ENCODE measurements at places on chromosomes 12 and 14.

DNA sequence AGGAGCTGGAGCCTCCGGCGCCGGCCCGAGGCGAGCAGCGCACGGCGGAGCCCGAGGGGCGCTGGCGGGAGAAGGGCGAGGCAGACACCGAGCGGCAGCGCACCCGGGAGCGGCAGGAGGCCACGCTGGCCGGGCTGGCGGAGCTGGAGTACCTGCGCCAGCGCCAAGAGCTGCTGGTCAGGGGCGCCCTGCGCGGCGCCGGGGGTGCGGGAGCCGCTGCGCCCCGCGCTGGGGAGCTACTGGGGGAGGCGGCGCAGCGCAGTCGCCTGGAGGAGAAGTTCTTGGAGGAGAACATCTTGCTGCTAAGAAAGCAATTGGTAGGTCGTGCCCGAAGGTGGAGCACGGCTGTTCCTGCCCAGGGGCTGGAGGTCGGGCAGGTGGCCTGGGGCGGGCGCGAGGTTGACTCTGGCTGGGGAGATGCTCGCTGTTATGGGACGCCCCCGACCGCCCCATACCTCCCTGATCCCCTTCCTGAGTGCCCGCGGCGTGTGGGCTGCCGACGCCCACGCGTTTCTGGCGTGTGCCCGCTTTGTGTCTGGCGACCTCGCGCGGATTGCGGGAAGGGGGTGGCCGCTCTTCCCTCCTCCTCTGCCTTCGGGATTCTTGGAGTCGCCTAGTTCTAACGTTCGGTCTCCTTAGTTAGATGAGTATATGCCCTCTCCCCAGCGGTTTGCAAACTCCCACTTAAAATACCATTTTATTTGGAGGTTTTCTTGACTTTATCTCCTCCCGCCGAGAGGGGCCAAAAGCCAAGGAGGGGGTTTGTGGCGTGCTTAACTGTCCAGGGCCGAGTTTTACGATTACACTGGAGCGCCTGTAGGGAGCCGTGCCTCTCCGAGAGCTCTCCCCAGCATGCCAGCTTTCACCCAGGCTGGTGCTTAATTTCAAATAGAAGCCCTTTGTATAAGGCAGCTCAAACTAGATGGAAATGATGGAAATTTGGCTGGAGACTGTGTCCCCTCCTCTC, 752 bp downstream of the DACT1 start:
- peak; percentile 44 for DNase-seq

GRCh38 chr14:44286201-44286600, 220.9 kb downstream of the FSCB start:
- DNase-seq, result no peak

DNA sequence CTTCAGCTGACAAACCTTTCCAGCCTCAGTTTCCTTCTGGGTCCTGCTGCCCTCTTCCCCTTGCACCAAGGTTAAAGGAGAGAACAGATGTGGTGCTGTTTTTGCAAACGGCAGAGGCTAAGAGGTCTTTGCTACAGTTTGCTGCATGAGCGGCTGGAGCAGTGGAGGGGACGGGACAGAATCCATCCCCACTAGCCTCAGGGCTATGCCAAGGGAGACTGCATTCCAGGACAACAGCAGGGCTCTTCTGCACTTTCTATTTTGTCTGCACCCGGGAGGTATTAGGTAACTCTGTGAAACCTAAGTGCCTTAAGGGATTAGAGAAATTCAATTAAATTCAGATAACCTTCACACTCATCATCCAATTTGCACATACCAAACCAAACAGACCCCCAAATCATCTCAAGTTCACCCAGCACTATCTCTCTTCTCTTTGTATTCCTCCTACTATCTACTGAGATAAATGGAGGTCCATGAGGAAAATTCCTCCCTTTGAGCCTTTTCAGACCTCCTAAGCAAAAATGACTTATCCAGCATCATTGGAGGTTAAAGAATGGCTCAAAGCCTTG, 103.8 kb upstream of the VRK1 start:
- DNase-seq, result no peak

DNA sequence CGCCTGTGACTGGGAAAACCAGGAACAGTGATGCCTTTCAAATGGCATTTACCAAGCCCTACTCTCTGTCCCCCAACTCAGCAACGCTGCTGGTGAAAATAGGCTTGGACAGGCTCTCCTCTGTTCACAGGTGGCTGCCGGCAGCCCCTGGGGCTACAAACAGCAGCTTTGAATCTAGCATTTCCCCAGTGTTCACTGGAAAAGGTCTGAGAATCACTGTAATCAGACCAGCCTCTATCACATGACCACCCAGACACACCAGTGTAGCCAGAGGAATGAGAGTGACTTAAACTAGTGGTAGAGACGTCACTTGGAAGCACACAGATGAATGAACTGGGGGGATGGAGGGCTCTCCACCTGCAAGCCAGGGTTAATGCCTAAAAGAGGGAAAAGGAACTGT, 151.8 kb downstream of the FOXN3 start:
- DNase-seq, result no peak

- no peak for DNase-seq
These were observed 8.6 kb upstream of the SNAPC1 start for GRCh38 chr14:61753631-61754030.

- peak; percentile 76 for DNase-seq
These were observed 181.5 kb upstream of the SYT1 start for GRCh38 chr12:78683031-78683430.

GRCh38 chr14:67529947-67530935, 2.8 kb upstream of the PLEKHH1 start:
- DNase-seq, result no peak

GRCh38 chr12:82673698-82674097, 13.0 kb upstream of the TMTC2 start:
- DNase-seq, result no peak

All from fibroblast of the aortic adventitia (primary cell).